ENCODE measurements at places on chromosomes 12 and 14. TPM values are rescaled to one million over a fixed set of nuclear protein-coding genes. Genes with fewer than 3 reads are reported as not detected.

ACOT6 gene
- total RNA-seq = not detected

DNA sequence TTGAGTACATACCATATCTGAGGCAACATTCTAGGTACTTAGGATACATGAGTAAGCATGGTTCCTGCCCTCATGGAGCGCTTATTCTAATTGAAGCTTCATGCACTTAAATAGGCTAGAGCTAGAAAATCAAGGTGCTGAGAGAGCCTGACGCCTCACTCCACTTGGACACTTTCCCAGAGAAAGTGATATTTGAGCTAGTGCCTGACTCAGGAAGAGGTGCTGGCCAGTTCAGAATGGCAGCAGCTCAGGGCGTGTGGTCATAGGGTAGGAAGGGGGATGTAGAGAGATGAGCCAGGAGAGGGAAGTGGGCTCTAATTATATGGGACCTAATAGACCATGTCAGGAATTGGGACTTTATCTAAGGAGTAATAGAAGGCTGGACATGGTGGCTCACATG is 33.3 kb downstream of the TULP3 start:
- peak; percentile 4 for DNase-seq

KRT79 gene
- not detected for total RNA-seq

ANGEL1 gene
- 7.4 TPM for total RNA-seq

KRT85 gene
- total RNA-seq = not detected

HECTD1 gene
- total RNA-seq = 134 TPM

GRCh38 chr14:85943192-85943591 is 413.2 kb downstream of the FLRT2 start:
- DNase-seq = no peak

DNA sequence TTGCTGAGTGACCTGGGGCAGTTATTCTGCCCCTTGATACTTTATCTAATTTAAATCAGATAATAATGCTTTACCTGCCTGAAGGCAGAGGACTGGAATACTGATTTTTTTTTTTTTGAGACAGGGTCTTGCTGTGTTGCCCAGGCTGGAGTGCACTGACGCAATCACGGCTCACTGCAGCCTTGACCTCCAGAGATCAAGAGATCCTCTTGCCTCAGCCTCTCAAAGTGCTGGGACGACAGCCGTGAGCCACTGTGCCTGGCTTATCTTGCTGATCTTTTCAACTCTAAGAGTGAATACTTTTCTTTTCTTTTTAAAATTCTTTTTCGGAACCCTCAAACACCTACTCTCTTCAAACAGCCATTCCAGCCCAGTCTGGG is 699 bp upstream of the B4GALNT3 start:
- DNase-seq = no peak

RERGL gene
- total RNA-seq = not detected

DNA sequence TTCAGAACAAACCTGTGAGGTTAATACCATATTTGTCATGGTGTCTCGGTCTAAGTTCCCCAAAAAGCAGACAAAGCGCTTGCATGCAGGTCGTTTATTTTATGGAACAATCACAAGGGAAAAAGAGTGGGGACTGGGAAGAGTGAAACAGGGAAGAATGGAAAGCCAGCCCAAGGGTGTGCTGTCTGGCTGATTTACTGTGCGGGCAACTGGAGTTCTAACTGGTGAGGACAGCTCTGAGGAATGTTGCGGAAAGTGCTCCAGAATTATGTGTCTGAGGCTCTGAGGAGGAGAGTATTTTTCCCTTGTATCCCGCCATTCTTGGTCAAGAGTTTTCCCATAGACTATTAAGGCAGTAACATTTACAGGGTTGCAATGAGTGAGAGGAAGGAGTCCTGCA is 465.4 kb downstream of the RMST start:
- no peak for DNase-seq

- no peak for DNase-seq
Measured at GRCh38 chr12:62127516-62127915, 132.7 kb upstream of the USP15 start.

GRCh38 chr12:3142386-3142785 is 65.2 kb downstream of the TSPAN9 start:
- DNase-seq = no peak

DENR gene
- 56.6 TPM for total RNA-seq

DNA sequence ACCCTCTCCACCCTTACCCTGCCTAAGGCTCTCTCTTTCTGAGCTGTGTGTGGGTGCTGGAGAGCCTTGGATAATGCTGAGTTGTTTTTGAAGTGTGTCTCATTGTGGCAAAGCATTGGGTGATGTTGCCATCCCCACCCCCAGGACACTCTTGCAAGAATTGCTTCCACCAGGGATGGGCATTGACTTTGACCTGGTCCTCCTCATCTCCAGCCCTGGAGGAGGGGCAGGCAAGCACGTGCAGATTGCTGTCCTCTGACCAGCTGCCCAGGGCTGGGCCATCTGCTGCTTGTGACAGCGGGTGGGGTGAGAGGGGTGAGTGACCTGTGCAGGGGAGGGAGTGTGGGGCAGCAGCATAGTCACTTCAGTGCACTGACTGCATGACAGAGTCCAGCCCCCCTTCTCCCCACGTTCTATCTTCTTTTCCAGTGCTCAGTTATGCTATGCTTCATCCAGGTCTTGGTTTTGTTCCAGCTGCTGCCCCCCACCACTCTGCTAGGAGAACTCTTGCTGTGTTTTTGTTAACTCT is 26.2 kb downstream of the SUSD6 start:
- no peak for DNase-seq

DNA sequence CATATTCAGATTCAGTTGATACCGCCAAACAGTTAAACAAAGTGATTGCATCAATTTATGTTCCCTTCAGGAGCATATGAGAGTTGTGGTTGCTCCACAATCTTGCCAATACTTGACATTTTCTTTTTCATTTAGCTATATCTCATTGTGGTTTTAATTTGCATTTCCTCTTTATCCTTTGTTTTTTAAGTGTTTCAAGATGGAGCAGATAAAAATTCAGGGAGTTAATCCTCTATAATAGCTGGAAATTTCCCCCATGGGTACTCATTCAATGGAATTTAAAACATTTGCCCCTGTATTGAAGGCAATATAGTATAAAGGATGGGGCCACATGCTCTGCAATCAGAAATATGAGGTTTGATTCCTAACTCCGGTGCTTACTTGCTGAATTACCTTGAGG is 1.1 kb upstream of the EXD2 start:
- no peak for DNase-seq

DNA sequence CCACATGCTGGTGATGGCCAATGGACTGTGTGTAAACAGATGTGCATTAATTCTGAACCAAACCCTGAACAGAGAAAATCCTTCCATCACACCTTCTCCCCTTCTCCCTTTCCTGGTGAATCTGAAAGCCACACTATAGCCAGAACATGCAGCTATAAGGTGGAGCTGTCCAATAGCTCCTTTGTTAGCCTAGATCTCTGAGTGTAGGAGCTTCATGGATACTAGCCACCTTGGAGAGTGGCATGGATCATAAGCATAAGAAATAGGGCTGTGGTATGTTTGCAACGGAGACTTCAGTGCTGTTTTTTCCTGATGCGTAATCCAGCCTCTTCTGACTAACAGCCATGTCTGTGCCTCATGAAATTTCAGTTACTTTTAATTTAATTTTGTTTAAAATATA is 364.5 kb downstream of the BTG1 start:
- DNase-seq = peak; percentile 23

DNA sequence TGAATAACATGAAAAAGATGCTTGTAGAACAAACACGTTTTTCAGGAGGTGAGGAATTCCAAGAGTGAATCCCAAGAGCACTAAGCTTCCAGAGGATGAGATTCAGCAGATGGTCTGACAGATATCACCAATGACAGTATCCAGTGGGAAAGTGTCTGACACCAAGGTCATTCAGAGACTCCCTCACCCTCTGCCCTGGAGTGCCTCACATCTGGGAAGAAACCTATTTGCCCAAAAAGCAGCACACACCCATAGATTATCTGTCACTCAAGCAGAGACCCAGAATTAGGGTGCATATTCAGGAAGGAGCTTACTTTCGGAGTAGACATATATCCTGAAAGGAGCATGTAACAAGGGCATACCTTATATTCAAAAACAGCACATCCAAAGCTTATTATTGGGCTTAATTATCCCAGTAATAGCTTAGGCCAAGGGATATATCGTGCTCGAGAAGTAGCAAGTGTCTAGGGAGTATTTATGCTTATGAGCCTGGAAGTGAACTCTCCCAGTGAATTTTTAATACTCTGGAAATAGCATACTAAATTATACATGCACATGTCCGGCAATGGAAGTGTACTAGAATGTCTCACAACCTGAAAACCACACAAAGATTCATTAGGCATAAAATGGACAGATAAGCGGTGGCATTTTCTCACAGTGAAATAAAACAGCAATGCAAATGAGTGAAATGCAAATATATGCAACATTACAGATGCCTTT is 998.1 kb upstream of the TMEM132C start:
- DNase-seq = no peak

GRCh38 chr12:125402874-125403789 is 337.9 kb downstream of the AACS start:
- DNase-seq = no peak

DNA sequence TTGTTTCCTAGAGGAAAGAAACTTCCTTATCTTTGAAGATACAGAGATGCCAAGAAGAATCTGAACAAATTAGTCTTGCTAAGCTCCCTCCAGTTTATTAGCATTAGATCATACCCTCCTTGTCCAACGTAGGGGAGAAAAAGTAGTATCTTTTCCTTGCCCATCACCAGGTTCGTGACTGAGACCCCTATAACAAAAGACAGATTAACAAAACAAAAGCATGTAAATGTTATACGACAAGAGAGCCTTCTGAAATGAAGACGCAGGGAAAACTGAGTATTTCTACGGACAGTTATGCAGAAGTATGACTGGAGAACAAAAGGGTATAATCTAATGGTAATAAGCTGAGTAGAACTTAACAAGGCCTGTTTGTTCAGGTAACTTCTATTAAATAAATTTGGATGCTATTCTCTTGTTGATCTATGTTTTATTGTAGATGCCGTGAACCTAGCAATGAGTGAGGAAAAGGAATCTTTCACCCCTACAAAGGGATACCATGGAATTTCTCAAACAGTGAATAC is 2.9 kb upstream of the CLEC7A start:
- no peak for DNase-seq

CTSG gene
- total RNA-seq = not detected

RNASE1 gene
- not detected for total RNA-seq

DNA sequence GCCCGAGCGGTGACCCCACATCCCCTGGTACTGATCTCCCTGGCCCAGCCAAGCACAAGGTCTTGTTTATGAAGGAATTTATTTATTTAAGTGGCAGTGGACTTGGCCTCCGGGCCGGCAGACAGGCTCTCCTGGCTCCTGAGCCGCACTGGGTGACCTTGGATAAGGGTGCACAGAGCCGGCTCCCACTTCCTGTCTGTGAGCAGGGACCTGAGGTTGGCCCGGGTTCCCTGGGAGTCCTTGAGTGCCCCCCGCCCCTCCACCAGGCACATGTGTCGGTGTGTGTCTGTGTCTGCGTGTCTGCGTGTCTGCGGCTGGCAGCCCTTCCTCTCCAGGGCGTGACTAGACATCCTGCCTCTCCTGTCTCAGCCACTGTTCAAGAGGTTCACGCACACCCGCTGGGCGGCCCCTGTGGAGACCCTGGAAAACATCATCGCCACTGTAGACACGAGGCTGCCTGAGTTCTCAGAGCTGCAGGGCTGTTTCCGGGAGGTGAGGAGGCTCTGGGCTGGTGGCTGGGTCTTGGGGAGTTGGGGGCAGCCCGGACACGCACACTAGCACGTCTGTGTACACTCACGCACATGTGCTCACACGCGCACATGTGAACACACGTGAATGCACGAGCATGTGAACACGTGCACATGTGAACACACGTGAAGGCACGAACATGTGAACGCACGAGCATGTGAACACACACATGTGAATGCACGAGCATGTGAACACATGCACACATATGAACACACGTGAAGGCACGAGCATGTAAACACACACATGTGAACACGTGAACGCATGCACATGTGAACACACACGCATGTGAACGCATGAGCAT is 9.3 kb downstream of the TNFAIP2 start:
- DNase-seq = no peak

- DNase-seq = peak; percentile 48
Measured at GRCh38 chr12:53174881-53175491, 5.5 kb upstream of the ZNF740 start.

DNA sequence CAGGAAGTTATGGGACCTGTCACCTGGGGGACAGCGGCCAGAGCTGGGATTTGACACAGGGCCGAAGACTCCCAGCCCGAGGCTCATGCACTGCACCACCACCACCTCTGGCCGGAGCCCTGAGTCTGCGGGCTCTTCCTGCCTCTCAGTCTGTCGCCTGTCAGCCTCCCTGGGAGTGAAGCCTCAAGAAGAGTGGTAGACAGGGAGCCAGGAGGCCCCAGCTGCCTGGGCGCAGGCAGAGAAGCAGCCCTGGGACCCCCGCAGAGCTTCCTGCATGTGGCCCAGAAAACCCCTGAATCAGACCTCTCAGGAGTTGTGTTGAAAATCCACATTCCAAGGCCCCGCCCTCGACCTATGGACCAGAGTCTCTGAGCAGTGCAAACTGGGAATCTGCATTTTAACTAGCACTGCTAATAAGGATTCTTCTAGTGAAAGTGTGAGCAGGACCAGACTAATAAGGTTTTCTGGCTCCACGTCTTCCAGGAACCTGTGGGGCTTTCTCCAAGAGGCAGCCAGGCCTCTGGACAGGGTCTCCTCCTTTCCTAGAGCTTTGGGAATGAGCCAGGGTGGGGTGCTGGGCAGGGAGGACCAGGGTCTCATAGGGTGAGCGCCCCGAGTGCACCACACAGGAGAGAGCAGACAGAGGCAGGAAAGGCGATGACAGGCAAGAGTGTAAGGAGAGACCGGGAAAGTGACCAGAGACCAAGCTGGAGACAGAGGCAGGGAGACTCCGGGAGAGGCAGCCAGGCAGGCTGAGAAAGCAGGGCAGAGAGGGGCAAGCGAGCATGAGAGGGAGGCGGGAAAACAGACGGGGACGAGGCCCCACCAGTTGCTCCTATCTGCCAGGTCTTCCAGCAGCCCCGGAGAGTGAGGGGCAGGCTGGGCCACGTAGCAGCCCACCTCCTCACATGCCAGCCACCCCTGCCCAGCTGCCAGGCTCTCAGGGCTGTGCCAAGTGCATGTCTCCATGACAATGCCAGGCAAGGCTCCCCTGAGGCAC is 112.4 kb downstream of the BCL11B start:
- DNase-seq = no peak

KITLG gene
- 91.2 TPM for total RNA-seq

VWF gene
- 0.18 TPM for total RNA-seq

GRCh38 chr14:98964171-98964570 is 307.8 kb downstream of the BCL11B start:
- DNase-seq = no peak

DNA sequence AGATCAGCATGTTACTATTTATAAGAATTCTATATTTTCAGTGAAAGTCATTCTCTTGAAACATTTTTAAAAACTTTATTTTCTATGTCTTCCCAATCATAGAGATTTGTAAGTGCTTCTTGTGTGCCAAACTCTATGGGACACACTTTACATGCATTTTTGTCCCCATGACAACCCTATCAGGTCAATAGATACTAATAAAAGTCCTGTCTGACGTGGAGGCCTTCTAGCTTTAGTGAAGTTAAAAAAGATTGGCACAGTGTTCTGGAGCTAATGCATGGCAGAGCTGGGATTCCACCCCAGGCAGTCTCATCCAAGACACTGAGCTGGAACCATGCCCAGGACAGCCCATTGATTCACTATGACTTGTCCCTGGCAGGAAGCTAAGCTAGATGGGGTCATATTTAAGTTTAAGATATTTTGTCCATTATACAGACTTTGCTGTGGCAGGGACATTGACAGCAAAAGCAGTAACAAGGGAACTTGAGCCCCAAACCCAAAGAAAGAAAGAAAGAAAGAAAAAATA is 28.1 kb downstream of the TTC6 start:
- peak; percentile 88 for DNase-seq

NXPH4 gene
- total RNA-seq = 2.9 TPM

Measured in HFFc6 (cell line).